ENCODE measurements at places on chromosomes 7 and 10. TPM values are rescaled to one million over a fixed set of nuclear protein-coding genes. Genes with fewer than 3 reads are reported as not detected.

Gene CNPY1
- not detected for polyA plus RNA-seq

Gene HTR7
- polyA plus RNA-seq: 0.14 TPM

Gene SPOCK2
- 12.8 TPM for polyA plus RNA-seq

GRCh38 chr7:117895276-117895675, 22.0 kb upstream of the CTTNBP2 start:
- no peak for DNase-seq

- DNase-seq: no peak
These were observed 53.9 kb downstream of the SHH start for GRCh38 chr7:155758348-155758747.

DNA sequence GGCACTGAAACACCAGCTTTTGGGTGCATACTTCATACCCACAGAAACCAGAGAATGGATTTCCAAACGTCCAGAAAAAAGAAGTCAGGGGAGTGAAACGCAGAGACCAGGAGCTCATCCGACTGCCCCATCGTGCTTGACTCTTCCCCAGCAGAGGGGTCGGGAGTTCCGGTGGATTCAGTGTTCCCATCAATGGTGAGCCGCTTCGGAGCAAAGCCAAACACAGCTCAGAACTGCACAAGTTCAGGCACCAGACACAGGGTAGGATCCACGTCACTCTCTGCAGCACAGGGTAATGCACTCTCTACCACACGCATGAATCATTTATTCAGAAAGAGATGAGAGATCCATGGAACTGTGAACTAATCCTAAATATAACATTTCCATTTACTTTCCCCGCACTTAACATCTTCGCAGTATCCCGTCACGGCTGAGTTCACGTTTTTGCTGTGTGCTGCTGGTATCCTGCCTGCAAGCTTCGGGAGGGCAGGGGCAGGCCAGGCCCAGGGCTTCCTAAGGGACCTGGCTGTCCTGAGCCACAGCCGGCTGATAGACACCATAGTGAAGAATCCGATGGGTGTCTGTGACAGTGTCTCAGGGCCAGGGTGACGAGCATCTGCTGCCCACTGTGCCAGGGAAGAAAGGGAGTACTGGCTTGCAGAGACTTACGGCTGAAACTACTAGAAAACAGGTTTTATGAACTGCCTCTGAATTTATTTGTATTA, 545.3 kb downstream of the PTPRN2 start:
- no peak for DNase-seq

Gene TAS2R5
- polyA plus RNA-seq: 0.41 TPM
